ENCODE measurements at places on chromosomes 7 and 10. TPM values are rescaled to one million over a fixed set of nuclear protein-coding genes. Genes with fewer than 3 reads are reported as not detected.

GRCh38 chr7:53521638-53522184, 486.3 kb downstream of the POM121L12 start:
- no peak for DNase-seq

GRCh38 chr7:2049111-2049781, 183.5 kb downstream of the MAD1L1 start:
- DNase-seq = no peak

DNA sequence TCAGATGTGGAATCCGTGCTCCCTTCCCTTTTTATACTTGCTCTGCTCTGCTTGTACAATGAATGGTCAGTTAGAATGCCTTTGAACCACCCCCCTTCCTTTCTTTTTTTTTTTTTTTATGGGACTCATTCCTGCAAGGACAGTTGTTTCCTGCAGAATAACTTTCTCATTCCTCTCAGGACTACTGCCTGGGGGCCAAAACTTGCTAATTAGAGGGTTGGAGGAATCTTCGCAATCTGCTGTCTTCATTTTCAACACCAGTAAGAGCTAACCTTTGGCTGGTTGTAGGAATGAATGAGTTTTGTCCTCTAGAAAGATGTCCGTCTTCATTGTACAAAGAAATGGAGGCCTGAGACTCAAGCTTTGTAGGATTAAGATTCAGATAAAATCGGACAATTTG, 868.1 kb downstream of the LRMDA start:
- DNase-seq = no peak

The CYP3A5 gene
- not detected for total RNA-seq

The C10orf105 gene
- not detected for total RNA-seq

DNA sequence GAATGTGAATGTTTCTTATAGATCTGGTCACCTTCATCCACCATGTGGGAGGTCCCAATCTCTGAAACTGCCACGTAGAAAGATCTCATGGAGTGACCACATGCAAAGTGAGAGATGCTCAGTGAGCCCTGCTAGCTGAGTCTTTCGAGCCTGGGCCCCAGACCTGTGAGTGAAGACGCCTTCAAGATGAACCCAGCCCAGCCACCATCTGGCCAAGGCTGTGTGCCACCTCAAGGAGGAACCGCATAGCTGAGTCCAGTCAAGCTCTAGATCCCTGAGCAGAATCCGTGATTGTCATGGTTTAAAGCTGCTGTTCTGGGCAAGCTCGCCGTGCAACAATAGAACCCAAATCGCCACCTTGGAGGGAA, 20.2 kb upstream of the PPIF start:
- no peak for DNase-seq

- no peak for DNase-seq
These were observed 61.0 kb downstream of the RASGEF1A start for GRCh38 chr10:43205681-43206390.

DNA sequence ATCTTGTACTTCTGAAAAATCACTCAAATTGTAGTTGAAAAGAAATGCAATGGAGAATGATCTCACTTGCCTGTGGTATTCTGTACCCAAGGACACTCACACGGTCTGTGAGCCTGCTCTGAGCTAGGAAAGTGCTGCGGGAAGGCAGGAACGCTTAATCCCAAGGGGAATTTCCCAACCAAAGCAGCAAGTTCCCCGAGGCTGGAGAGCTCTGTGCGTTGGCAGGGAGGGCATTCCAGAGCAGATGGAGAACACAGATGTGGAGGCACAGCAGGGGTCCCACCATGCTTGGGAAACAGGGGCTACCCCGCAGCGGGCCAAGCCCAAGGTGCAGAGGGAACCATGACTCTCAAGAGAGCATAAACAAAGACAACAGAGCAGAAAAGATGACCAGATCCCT, 13.6 kb downstream of the SVIL start:
- DNase-seq = peak; percentile 82

The TEX36 gene
- not detected for total RNA-seq

Measured in GM23248 (cell line).